Adipocyte (in vitro differentiated cells): ENCODE measurements at places on chromosomes 7 and 10.

GRCh38 chr7:122949186-122949585 is 46.3 kb downstream of the TAS2R16 start:
- DNase-seq: no peak

DNA sequence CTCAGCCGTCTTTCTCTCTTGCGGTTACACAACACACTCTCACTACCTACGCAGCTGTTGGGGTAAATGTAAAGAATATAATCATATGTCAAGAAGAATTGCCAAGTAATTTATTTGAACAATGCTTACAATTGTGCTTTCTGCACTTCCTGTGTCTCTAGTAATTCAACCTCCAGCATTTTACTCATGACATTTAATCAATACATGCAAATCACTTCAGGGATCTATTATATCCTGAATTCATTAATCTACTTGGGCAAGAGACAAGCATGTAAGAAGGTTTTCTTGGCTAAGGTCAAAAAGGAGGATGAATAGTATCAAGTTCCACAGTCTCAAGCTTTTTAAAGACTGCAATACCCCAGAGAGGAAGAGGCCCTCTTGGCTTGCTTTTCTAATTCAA is 562.9 kb upstream of the ADARB2 start:
- DNase-seq: no peak

GRCh38 chr7:89072081-89072480 is 276.5 kb upstream of the TEX47 start:
- no peak for DNase-seq

DNA sequence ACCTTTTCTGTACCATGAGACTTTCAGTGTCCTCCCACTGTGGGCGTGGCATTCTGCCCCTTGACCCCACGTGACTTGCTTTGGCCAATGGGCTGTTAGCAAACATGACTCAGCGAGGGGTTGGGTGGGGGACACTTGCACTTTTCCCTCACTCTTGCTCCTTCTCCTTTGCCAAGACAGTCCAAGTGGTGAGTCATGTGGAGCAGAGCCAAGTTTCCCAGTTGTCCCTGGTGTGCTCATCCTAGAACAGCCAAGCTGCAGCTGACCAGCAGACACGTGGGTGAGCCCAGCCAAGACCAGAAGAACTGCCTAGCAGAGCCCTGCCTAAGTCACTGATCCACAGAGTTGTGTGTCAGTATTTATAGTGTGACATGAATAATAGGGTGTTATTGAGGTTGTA is 82.8 kb upstream of the CPXM2 start:
- DNase-seq: no peak

DNA sequence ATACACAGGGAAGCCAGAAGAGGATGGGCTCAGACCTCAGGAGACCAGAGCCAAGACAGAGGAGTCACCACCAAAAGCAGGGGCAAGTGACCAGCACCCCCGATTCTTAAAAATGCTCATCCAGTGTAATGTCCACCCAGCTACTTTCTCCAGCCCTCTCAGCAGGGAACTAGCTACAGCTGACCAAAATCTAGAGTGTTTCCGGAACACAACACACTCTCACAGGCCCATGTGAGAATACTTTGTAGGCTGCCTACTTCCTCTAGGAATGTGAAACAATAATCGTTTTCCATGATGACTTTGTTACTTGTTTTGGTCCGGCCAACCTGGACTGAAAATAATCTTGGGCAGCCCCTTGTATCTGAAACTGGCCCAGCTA is 14.5 kb downstream of the PSAP start:
- DNase-seq: peak; percentile 11

DNA sequence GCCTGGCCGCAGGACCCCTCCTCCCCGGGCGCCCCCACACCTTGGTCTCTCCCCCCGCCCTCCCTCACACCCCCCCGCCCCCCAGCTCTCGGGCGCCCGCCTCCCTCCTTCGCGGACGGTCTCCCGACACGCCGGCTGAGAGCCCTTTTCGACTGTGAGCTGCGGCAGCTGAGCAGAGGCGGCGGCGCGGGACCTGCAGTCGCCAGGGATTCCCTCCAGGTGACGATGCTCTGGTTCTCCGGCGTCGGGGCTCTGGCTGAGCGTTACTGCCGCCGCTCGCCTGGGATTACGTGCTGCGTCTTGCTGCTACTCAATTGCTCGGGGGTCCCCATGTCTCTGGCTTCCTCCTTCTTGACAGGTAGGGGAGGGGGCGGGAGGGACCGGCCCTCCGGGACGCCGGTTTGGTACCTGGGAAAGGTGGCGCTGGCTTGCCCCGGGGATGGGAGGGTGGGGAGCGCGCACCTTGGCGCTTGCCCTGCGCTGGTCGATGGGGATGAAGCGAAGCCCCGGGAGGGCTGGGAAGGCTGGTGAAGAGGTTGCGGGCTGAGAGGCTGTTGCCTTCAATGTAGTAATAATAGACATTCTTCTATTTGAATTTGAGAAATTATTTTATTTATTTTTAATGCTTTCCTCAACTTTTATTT is at the start of gene BMPER:
Gene BMPER (plus strand): TSS at position 151 of the 644 bp plus-strand sequence. CDS start 75 bp downstream, at position 226.
- DNase-seq: peak; percentile 60

GRCh38 chr7:99828811-99829210 is 998 bp downstream of the CYP3A43 start:
- DNase-seq: no peak

- no peak for DNase-seq
Observed at GRCh38 chr7:50739744-50740435, 42.8 kb downstream of the GRB10 start.

DNA sequence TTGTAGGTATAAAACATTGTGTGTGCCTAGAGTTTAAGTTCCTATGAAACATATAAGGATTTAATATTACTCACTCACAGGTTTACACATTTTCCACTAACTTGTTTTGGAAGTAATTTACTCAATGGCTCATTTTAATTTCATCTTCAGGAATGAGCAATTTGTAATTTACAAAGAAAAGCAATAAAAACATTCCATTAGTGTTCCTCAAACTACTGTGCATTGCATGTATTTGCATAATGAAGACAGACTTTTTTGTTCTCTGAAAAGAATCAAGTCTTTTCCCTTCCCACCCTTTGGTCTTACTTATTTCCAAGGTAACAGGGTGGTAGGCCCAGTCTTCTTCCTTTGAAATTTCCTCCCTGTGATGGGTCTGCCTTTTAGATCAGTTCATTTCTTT is 61.2 kb downstream of the EPDR1 start:
- no peak for DNase-seq

- DNase-seq: peak; percentile 54
Observed at GRCh38 chr7:149624006-149624405, 126.4 kb upstream of the ZNF746 start.

GRCh38 chr7:81925530-81925929 is 155.7 kb upstream of the HGF start:
- no peak for DNase-seq

- no peak for DNase-seq
Observed at GRCh38 chr10:121284936-121285335, 313.3 kb downstream of the FGFR2 start.

- no peak for DNase-seq
Observed at GRCh38 chr7:37181550-37181932, 267.1 kb downstream of the ELMO1 start.

GRCh38 chr10:12154516-12154915 is 25.0 kb downstream of the SEC61A2 start:
- no peak for DNase-seq

DNA sequence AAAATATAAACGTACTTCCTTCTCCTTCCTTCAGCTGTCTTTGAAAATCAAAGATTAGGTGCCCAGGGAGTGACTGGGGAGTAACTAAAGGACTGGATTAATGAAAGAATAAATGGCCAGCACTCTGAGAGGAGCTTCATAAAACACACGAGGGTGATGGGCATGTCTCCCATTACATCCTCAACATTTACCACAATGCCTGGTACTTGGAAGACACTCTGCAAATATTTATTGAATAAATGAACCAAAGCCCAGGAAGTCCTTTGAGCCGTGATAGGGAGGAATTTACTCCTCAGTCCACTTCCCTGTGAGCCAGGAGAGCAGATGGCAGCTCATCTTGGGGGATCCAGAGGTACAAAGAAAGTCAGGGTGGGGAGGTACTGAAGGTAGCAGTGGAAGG is 96.3 kb downstream of the RAB11FIP2 start:
- no peak for DNase-seq

DNA sequence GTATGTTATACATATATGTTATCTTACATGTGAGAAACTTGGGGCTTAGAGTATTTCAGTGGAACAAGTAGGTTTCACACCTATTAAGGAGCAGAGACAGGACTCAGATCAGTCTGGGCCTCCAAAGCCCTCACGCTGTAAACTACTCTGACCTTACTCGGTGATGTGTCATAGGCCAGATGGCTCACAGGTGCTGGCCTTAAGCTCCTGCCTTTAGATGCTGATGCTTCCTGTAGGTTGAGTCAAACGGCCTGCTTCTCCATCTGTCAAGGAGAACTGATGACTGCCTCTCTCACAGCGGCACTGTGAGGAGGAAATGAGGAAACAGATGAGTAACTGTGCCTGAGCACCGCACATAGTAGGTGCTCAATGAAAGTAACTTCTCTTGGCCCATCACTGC is 312.6 kb upstream of the COBL start:
- no peak for DNase-seq

DNA sequence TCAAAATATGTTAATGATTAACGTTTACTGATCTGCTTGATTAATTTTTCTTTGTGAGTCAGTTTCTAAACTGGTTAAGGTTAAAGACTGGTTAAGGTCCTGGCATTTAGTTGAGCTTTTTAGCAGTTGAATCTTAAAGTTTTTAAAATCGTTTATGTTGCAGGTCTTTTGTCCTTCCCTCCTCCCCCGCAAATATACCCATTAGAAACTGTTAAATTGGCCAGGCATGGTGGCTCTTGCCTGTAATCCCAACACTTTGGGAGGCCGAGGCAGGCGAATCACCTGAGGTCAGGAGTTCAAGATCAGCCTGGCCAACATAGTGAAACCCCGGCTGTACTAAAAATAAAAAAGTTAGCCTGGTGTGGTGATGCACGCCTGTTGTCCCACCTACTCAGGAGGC is 100.9 kb downstream of the PODXL start:
- DNase-seq: no peak

DNA sequence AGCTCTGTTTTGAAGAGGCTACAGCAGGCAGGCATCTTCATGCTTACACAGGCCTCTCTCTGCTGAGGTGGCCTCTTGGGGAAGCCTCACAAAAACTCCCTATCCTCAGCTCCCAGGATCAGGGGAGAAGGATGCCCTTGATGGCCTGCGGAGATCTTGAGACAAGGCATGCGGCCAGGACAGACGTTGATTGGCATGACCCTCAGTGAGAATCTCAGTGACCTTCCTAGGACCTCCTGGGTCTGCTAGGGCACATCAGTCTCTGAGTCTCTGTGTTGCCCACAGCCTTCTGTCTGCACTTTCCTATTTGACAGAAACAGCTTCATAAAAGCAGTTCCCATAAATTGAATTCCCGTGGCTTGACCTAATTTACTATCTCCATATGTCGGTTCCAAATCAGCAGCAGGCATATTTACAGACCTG is 1005.8 kb upstream of the C7orf33 start:
- no peak for DNase-seq

- no peak for DNase-seq
Observed at GRCh38 chr10:64636461-64636860, 1115.3 kb downstream of the REEP3 start.

DNA sequence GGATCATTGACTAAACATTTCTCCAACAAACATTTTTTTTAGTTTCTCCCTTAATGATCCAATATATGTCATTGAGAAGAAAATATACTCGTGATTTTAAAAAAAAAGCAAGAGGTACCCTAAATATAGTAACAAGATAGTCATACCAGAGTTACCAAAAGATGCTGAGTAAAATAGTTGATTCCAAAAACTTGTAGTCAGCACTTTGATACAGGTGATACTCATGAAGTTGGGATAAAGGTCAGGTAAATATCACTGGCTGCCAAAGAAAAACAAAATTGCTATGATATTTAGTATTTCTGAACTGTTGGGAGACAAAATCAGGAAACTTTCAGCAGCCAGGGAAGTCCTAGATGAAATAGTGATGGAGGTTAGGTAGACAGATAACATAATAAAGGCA is 225.3 kb downstream of the DYNC1I1 start:
- no peak for DNase-seq

DNA sequence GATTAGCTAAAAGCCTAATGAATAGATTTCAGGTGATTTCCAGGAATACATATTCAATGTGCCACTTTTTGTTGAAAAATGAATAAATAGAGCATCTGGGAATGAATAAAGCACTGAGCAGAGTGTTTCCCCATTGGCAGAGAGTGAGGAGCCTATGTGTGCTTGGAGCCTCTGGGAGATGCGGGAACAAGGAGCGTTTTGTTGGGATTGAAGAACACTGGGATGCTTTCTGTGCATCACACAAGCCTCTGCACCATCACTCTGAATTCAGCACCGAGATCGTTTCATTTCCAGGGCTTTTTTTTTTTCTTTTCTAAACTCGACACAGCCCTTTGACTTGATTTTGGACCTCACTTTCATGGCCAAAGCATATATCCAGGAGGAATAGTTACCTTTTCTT is 111.4 kb downstream of the BAMBI start:
- no peak for DNase-seq

GRCh38 chr10:86020134-86020533 is 346.5 kb downstream of the GRID1 start:
- no peak for DNase-seq

DNA sequence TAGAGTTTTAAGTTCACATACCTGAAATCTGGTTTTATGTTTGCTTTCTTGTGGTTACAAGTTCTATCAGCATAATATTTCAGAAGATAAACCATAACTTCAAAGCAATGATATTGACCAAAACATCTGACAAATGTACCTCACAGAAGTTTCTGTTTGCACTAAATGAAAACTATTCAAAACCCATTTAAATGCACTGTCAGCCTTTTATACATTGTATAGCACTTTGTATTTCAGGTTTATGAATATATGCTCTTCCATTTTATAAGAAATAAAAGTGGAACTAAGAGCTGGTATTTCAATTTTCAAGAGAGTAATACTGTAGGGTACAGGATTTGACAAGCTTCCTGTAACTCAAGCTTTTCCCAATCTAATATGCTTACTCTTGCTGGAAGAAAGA is 388.6 kb upstream of the MBL2 start:
- no peak for DNase-seq

GRCh38 chr10:12949248-12949647 is 52.3 kb downstream of the CCDC3 start:
- DNase-seq: no peak

DNA sequence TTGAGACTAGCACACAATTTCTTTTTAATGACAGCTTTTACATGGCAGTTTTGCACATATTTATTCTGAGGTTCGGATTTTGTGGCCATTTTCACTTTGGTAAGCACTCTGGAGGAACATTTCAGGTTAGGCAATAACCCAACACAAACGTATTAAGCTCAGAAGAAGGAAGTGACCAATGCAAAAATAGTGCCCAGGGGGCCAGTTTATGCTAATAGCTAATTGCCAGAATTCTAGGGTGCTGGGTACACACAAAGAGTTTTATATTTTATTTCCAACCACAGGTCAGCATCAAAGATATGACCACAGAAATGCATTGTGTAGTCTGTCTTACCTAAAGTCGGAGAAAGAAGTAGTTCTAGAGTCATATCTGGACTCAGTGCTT is 8.4 kb upstream of the AGR2 start:
- DNase-seq: no peak

- no peak for DNase-seq
Observed at GRCh38 chr10:100685331-100685730, 60.1 kb upstream of the PAX2 start.

- DNase-seq: no peak
Observed at GRCh38 chr7:152711444-152711944, 35.6 kb upstream of the XRCC2 start.
